ENCODE measurements at places on chromosomes 13 and 19. TPM values are rescaled to one million over a fixed set of nuclear protein-coding genes. Genes with fewer than 3 reads are reported as not detected.

The HIPK4 gene
- 0.09 TPM for total RNA-seq

The PCDH17 gene
- 18.5 TPM for total RNA-seq

The KIR2DL4 gene
- 0.25 TPM for total RNA-seq

The LILRA1 gene
- 2.2 TPM for total RNA-seq

The KBTBD6 gene
- total RNA-seq, result 9.3 TPM
